ENCODE measurements at places on chromosomes 3 and 15. TPM values are rescaled to one million over a fixed set of nuclear protein-coding genes. Genes with fewer than 3 reads are reported as not detected.

- no peak overlapping the region for H3K27ac ChIP-seq
- H3K36me3 ChIP-seq = no peaks in the 10 kb centered on the region
- no peak overlapping the region for H3K4me3 ChIP-seq
Observed at GRCh38 chr3:69433121-69433968, 47.5 kb upstream of the FRMD4B start.

DNA sequence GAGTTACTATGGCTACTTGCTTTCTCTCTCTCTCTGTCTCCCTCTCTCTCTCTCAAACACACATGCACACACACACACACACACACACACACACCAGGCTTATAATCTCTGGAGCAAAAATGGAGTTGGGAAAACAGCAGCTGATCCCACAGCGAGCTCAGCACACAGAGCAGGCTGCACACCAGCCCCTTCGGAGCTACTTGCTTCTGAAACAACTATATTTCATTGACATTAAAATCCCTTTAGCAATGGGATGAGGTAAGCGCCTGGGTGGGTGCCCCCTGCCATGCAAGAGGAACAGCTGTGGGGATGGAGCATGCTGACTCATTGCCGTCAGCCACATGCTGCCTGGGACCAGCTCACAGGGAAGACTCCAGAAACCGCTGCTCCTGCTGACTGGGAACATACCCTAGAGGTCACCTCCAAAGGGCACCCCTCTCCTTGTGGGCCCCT, 45.7 kb downstream of the B3GNT5 start:
- H3K36me3 ChIP-seq = no peaks in the 10 kb centered on the region
- H3K4me3 ChIP-seq = no peak overlapping the region
- peaks cover 5% of the 10 kb centered on the region for H3K4me1 ChIP-seq
- H3K27me3 ChIP-seq = peaks cover 29% of the 10 kb centered on the region

DNA sequence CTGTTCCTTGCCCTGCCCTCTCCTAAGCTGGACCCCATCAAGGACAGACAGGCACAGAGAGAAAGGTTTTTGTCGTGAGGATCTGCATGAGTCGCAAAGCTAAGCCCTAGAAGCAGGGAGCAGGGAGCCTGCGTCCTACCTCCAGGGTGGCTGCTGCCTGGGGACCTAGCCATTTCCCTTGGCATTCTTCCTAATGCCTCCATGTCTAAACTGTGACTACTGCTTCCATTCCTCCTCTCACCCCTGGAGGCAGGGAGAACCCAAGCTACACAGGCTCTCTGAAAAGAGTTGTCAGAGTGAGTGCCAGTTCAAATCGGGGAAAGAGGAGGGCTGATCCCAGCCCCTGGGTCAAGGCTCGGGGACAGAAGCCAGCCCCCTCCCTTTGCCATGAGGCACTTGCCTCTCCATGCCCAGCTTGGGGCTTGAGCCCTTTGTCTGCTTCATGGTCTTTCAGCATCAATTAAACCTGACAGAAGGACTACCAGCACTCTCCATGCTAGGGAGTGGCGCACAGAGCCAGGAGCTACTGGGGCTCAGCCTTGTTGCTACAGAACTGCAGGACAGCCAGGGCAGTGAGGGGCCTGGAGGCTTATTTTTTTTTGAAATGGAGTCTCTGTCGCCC, 2.4 kb downstream of the GCHFR start:
- H3K27me3 ChIP-seq = no peaks in the 10 kb centered on the region
- no peak for DNase-seq

GRCh38 chr3:178518660-178519396, 17.4 kb upstream of the KCNMB2 start:
- no peaks in the 10 kb centered on the region for H3K36me3 ChIP-seq
- DNase-seq = no peak
- no peaks in the 10 kb centered on the region for H3K4me1 ChIP-seq
- no peak overlapping the region for H3K4me3 ChIP-seq
- H3K27me3 ChIP-seq = peaks cover 5% of the 10 kb centered on the region

- H3K36me3 ChIP-seq = no peaks in the 10 kb centered on the region
- peaks cover 7% of the 10 kb centered on the region for H3K4me1 ChIP-seq
- no peak overlapping the region for H3K27ac ChIP-seq
- DNase-seq = no peak
- H3K4me3 ChIP-seq = no peak overlapping the region
Observed at GRCh38 chr3:187811585-187812250, 66.5 kb upstream of the BCL6 start.

LRRC2 gene
- polyA plus RNA-seq = not detected

STAB1 gene
- not detected for polyA plus RNA-seq

All from naive B cell (primary cell).